ENCODE measurements at places on chromosomes 6 and 20. TPM values are rescaled to one million over a fixed set of nuclear protein-coding genes. Genes with fewer than 3 reads are reported as not detected.

The PGC gene
- 24.4 TPM for total RNA-seq

The CYP39A1 gene
- total RNA-seq: 1.3 TPM

The COL20A1 gene
- total RNA-seq: not detected

The HLA-DPA1 gene
- total RNA-seq: 9.2 TPM

The BNIP5 gene
- 27.8 TPM for total RNA-seq

The EZR gene
- 102 TPM for total RNA-seq

The GDAP1L1 gene
- total RNA-seq: not detected

The CLDN20 gene
- total RNA-seq: not detected

The TRIM38 gene
- 2.6 TPM for total RNA-seq

The SEL1L2 gene
- total RNA-seq: not detected

The NFATC2 gene
- total RNA-seq: 4.3 TPM

The FRMD1 gene
- not detected for total RNA-seq

The THBS2 gene
- total RNA-seq: 4.5 TPM

The ENPP5 gene
- 4.4 TPM for total RNA-seq

The IL17A gene
- total RNA-seq: not detected

The ILRUN gene
- 23.4 TPM for total RNA-seq

The C20orf204 gene
- total RNA-seq: 0.78 TPM

The FNDC11 gene
- 0.06 TPM for total RNA-seq

The TMEM151B gene
- 0.06 TPM for total RNA-seq

The MEI4 gene
- 1.9 TPM for total RNA-seq

The PAX1 gene
- total RNA-seq: not detected

The TFAP2A gene
- total RNA-seq: 0.16 TPM

The PPP1R3G gene
- total RNA-seq: 0.24 TPM

The ZNF184 gene
- 2.5 TPM for total RNA-seq

The ZNF334 gene
- 7.8 TPM for total RNA-seq

The SPATA25 gene
- total RNA-seq: 0.55 TPM

The LY6G5B gene
- total RNA-seq: 4.7 TPM

The DNPH1 gene
- 44.2 TPM for total RNA-seq

The TULP4 gene
- 67.1 TPM for total RNA-seq

The RGL2 gene
- 70.8 TPM for total RNA-seq

The CFB gene
- total RNA-seq: 23.4 TPM

Data from pancreas (tissue), 10 donors.